ENCODE measurements at places on chromosomes 12 and 14.

GRCh38 chr12:14946162-14946561 is 7.8 kb upstream of the ERP27 start:
- no peak for DNase-seq

DNA sequence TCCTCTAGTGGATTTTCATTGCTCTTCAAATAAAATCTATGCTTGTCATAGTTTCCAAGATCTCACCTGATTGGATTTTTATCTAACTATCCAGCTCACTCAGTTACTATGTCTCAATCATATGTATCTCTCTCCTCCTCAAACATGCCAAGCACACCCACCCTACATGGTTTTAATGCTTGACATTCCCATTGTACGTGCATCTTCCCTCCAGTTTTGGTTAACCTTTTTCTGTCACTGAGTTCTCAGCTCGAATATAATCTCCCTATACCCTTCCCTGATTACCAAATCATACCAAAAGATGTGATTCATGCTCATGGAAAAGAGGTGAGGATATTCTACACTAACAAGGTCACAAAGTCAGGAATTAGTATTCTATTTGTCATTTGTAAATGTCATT is 12.0 kb upstream of the PTPRQ start:
- DNase-seq, result no peak

DNA sequence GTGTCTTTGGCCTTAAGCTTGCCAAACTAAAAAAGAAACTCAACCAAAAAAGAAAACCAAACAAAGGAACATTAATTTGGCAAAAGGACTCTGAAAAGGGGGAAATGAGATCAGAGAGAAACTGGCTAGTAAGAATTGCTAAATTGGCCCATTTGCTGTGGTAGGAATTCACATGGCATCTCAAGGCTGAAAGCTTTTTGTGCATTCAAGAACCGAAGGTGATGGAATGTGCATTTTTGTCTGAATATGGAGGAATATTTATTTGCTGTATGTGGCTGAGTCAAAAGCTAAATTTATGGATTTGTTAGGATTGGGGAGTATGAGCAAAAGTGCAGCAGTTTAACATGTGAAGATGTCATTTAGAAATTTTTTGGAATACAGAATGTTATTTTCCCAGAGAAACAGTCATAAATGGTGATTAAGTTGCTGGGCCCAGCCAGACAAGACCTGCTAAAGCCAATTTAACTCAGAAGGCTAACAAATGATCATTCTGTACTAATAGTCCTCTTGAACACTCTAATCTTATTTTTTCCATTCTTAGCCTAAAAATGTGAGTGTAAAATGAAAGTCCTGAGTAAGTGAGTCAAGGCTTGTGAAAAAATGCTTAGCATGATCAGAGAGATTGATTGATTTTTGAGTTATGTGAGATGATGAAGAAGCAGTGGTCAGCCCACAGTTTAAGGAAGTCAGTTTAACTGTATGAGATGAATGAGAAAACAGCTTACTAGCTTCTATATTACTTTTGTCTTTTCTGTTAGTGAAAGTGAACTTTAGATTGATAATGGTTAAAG is 94.1 kb downstream of the ANO6 start:
- no peak for DNase-seq

- peak; percentile 43 for DNase-seq
These were observed 68.5 kb upstream of the AMN1 start for GRCh38 chr12:31797230-31797872.

DNA sequence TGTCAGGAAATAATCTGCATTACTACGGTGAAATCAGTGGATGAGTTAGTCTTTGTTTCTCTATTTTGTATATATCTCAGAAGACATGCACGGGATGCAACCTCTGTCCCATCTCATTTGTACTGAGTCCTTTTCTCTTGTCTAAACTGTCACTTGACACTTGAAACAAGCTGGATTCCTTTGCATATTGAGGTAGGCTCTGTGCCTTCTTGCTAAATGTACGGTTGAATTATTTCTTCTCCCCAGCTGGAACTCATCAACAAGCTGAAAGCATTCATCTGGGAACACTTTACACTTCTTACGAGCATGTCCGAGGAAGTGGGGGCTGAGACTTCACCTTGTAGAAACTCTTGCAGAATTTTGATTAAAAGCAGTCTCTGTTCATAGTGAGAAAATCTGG is 119.5 kb downstream of the VEZT start:
- no peak for DNase-seq

DNA sequence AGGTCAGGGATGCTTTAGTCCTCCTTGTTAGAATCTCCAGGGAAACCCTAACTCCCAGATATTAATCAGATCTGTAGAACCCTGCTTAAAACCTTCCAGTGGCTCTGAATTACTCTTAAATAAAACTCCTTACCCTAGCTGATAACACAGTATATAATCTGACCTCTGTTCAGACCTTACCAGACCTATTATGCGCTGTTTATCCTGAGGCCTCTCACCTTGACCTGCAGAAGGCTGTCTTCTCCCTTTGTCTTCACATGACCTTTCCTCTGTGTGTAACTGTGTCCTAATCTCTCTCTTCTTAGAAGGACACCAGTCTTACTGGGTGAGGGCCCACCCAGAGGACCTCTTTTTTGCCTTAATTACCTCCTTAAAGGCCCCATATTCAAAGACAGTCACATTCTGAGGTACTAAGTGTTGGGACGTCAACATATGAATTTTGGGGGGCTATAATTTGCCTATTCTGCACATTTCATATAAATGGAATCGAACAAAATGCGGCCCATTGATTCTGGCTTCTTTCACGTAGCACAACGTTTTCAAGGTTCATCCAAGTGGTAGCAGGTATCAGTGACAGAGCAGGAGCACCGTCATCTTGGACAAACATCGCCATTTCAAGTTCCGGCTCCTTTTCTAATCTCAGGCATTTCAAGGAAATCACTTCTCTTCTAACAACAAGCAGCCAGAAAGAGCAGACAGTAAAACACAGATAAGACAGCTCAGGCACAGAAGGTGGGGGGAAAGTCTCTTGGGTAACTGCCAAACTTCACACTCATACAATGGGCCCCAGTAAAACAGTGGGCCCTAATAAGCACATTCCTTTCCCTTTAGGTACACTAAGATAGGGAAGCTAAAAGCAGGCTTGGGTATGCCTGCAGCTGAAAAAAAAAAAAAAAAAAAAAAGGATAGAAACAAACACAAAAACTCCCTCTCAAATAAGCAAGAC is 200.2 kb upstream of the NUDT4 start:
- DNase-seq, result no peak

DNA sequence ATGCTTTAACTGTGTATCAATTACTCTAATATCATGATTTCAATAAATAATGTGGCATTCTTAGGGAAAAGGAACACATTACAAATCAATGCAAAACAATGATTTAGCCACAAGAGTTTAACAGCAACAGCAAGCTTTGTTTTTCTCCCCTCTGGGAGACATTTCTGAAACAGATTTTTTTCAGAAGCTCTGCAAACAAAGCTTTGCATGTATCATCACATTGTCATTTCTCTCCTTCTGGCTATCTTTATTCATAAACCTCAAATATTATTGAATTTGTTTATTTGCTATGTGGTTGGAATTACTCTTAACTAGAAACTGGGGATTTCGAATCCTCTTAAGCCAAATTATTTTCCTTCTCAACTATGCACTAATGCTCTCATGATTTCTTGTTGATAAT is 278.4 kb upstream of the ATXN7L3B start:
- no peak for DNase-seq

DNA sequence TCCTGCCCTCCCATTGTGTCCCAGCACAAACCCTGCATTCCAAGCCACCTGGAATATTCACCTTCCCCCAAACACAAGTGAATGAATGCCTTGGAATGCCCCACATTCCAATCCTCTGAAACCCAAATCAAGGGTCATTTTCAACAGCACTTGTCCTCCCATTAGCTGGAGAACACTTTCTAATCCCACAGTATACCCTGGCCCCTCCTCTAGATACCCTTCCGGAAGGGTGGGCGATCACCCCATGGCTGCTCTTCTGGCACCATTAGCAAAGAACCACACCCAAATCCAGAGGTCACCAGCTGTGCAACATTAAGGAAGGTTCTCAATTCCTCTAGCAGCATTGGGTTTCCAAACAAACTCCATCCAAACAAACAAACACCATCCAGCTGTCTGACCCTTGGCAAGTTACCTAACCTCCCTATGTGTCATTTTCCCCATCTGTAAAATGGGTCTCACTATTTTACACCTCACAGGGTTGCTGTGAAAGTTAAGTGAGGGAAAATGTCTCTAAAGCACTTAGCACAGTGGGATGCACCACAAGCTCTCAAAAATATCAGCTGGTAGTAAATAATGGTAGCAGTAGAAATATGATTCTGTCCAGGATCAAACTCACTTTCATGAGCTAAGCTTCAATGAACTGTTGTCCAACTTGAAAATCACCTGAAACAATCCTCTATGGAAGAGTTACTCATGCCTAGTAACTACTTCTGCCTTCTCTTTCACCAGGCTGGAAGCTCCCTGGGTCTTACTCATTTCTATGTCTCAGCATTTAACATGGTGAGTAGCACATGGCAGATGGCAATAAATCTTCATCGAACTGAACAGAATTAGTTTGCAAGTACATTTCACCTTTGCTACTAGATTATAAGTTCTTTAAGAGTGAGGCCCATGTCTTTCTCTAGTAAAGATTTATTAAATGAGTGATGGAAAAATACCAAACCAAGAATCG is 5.3 kb downstream of the NUAK1 start:
- DNase-seq, result no peak

GRCh38 chr14:71119075-71119474 is 211.8 kb downstream of the PCNX1 start:
- no peak for DNase-seq

GRCh38 chr12:40473962-40474361 is 218.3 kb upstream of the CNTN1 start:
- DNase-seq, result no peak

DNA sequence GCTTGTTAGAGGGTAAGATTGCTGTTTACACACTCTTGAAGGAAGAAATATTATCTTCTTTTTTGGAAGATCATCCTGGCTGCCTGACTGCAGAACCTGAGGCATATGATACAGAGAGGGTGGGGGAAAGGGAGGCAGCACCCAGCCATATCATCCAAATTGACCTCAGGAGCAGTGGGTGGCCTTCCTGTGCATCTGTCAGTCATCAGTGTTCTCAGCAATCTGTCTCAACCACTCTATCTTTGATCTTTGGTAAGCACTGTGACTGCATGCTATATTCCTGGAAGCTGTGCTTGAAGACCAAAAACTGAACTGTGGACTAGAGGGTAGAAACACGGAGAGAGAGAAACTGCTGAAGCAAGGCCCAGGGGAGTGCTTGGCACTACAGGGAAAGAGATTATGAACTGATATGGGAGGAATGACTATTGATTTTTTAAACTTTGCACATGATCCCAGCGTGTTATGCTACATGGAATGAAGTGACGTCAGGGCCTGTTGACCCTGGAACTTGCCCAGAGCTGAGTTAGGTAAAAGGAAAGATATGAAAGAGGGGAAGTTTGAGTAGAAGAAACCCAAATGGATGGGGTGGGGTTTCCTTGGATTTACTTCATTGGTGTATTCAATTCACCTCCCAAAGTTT is 171.5 kb downstream of the ASCL1 start:
- no peak for DNase-seq

DNA sequence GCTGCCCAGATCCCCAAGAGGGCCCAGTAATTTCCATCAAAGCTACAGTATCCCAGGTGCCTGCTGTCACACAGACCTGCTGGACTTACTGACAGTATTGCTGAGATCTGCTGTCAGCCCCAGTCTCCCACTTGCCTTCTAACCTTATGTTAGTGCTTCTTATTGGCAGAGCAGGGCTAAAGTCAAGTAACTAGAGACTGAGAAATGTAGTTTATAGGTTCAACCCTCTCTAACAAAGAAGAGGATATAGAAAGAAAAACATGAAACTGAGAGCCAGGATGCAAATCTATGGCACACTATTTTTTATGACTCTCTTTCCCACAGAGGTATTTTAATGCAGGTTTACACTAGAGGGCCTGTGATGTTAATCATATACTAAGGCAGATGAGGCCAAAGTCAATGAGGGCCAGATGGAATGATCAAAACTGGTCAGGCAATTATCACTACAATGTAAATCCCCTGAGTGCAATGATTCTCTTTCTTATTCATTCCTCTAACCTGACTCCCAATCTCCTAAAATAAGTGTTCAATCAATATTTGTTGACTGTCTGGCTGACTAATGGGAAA is 781.9 kb downstream of the VRK1 start:
- no peak for DNase-seq

DNA sequence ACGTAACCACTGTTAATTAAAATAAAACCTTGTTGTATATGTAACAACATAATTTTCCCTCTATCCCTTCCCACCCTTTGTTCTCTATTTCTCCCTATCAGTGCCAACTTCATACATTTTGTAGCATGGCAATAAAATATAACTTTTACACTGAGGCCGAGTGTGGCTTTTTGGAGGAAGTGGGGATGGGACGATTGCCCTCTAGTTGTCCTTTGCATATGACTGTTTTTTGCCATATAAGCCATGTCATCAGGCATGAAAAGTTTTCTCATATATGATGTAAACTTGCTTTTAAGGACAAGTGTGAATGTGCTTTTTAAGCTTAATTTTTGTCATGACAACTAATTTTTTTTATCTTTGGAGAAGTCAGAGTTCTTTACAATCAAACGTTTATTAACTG is 6.2 kb upstream of the CCT2 start:
- DNase-seq, result no peak

DNA sequence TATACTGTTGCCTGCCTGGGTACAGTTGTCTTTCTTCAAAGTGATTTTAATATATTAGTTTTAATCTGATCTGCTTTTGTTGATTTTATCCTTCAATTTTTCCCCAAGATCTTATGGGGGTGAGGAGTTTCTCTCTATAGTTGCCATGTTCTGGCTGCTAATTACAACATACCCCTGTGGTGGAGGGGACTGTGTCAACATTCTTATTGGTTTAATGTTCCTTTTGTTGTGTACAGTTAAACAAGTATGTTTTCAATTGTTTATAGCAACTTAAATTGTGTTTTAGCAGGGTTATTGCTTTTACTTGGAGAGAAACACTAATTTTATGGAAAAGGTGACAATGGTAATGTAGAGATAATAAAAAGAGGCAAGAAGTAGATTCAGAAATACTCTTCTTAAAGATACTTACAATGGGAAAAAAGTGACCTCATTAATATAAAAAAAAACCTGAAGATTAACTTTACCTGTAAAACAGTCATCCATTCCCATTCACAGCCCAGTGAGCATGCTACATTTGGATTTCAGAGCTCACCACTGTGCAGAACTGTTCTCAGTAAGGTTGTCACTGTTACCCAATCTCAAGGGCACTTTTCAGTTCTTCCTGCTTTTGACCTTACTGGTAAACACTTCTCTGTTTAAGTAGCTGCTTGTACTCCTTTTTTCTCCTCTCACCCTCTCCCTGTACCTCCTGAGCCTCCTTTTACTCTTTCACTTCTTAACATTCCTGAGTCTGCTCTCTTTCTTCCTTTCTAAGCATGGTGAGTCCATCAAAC is 8.1 kb upstream of the LRRK2 start:
- no peak for DNase-seq

All from CD4-positive, alpha-beta T cell treated with Interleukin-6 for 4 hours (primary cell).